ENCODE measurements at places on chromosomes 1 and 21.

DNA sequence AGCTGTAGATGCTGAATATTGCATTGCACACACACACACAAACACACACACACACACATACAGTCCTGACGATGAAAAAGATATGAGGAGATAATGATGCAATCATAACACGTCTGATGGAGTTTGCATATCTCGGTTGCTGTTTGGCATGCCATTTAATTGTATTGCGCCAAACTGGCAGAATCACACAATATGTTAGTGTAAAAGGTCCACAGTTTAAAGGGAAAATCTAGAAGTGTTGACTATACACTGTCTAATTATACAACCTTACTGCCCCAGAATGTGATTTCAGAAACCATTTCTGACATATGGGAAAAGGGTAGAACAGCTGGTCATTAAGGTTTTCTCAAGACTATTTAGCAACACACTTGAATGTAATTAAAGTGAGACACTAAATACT, 123.7 kb upstream of the PROX1 start:
- DNase-seq, result no peak

DNA sequence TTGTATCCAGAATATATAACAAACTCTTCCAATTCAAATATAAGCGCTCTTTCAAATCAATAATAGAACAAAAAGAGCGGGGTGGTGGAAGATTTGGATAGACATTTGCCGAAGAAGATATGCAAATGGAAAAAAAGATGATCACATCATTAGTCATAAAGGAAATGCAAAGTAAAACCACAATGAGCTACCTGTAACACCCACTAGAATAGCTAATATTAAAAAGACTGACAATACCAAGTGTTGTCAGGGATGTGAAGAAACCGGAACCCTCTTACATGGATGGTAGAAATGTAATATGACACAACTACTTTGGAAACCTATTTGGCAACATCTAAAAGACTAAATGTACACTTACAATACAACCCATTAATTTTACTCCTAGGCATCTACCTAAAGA, 5.7 kb upstream of the TRAF5 start:
- no peak for DNase-seq

GRCh38 chr1:171357179-171357578, 43.2 kb downstream of the FMO4 start:
- no peak for DNase-seq

GRCh38 chr1:151924691-151925587, 15.6 kb upstream of the THEM4 start:
- DNase-seq, result no peak

- no peak for DNase-seq
Measured at GRCh38 chr1:153025797-153026196, 5.2 kb upstream of the SPRR1B start.

GRCh38 chr1:72375226-72375625, 92.9 kb upstream of the NEGR1 start:
- no peak for DNase-seq

DNA sequence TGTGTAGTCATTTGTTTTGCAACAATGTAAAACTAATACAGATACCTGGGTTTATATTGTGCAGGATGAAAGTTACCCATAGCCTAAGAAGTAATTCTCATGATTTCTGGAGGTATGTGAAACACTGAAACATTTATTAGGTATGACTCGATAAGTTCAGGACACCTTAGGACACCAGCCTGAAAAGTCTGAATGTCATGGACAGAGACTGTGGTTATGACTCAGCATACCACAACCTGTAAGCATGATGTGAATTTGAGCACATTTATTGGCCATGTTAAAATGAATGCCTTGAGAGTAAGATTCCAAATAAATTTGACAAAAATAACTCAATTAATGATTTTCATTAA, 1471.7 kb upstream of the B3GALT2 start:
- no peak for DNase-seq

DNA sequence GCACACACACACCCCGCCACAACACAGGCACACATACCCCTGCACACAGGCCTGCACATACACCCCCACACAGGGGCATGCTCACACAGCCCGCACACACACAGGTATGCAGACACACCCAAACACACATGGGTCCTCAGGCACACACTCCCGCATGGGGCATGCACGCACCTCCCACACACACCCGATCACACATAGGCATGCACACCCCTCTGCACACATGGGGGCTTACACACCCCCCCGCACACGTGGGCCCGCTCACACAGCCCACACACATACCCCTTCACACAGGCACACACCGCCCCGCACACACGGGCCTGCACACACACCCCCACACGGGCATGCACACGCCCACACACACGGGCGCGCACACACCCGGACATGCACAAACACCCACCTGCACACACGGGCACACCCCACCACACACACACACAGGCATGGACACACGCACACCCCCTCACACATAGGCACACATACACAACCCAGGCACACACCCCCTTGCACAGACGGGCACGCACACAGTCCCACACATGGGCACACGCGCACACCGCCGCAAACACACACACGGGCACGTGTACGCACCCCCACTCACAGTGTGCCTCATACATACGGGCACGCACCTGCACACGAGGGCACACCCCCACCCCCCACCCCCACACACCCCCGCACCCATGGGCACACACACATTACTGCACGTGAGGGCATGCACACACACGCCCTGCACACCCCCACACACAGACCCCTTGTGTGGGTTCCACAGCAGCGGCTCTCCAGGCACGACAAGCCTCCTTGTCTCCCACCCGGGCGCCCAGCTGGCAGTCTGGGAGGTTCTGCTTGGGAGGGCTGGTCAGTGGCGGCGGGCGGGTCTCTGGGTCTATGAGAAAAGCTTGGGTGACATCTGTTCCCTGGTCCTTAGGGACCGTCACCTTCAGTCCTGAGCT, 8.3 kb downstream of the ATAD3B start:
- no peak for DNase-seq

GRCh38 chr1:184739070-184739469, 15.6 kb downstream of the EDEM3 start:
- DNase-seq, result no peak

GRCh38 chr1:70820396-70820795, 227.2 kb downstream of the PTGER3 start:
- no peak for DNase-seq

DNA sequence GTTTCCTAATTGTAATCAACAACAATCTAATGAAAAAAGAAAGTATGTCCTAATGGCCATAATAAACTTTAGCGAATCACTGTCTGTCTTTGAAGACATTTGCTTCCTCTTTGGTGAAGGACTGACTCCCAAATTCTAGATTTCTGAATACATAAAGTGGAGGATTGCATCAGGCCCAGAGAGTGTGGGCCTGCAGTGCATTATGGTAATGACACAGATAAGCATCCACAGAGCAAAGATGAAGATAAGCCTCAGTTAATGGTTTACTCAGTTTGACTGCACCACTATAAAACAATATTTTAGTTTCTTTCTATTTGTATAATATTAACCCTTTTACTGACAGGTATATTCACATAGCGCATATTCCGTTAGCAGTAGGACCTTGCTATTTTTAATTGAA, 365.5 kb downstream of the KCTD3 start:
- DNase-seq, result no peak

GRCh38 chr1:4564051-4564450, 90.4 kb upstream of the AJAP1 start:
- DNase-seq, result no peak

GRCh38 chr1:59092126-59092525, 204.8 kb upstream of the FGGY start:
- no peak for DNase-seq

GRCh38 chr1:178284058-178284457, 190.2 kb downstream of the RASAL2 start:
- DNase-seq, result no peak

DNA sequence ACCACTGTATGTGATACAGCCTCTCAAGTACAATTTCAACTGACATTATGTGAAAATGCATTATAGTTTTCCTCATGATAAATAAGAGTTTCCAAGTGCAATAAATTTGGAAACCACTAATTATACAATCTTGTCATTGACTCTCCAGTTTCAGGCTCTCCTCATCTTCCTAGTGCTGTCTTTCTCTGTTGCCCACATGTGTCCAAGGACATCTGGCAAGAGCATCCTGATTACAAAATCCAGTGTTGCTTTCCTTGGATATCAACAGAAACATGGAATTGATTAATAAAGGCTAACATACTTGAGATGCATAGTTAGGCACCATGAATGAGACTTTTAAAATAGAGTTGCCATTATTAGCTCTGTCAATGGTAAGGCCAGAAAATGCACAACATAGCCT, 15.6 kb upstream of the MAP10 start:
- DNase-seq, result no peak

GRCh38 chr1:117038236-117038635, 21.9 kb upstream of the TTF2 start:
- no peak for DNase-seq

DNA sequence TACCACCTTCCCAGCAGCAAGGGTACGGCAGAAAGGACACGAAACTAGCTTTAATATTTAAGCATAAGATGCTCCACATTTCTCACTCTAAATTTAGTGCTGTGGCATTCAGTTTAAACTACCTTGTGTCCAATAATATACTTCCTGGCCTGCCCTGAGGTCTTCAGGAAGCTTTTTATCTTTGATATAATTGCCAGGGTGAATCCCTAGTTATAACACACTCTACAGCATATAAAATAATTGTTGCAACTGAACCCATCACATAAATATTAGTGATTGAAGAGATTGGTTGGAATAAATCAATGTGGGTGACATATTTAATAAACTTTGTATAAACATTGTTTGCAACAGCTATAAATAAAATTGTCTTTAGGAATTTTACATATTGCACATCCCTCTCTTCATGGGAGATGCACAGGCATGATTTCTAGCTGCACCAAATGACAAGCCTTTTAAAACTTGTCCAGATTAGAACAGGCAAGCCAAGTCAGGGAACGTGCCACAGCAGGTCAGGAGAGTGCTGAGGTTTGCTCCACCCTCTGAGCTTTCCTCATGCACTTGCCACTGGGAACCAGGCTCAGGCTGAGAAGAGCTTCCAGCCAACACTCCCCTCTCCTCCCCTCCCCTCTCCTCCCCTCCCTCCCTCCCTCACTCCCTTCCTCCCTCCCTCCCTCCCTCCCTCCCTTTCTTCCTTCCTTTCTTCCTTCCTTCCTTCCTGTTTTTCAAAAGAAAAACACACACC, 623.2 kb upstream of the PKN2 start:
- no peak for DNase-seq

DNA sequence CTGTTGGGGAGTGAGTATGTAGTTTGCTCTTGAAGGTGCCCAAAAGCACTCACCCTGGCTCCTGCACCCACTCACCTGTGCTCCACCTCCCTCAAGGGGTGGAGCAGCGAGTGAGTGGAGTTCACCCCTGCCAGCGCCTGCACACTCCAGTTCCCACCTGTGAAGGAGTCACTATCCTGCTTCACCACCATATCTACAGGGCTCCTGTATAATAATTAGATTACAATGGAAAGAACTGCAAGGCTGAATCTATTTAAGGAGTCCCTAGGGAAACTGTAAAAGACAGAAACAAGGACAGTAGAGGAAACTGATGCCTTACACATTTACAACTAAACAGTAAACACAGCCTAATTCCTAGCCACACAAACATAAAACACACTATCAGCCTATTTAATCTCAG, 4.1 kb downstream of the DNAI4 start:
- DNase-seq, result no peak

- no peak for DNase-seq
Measured at GRCh38 chr1:109817881-109818270, 54.2 kb upstream of the EPS8L3 start.
